T-helper 1 cell (primary cell): ENCODE measurements at places on chromosomes 6 and 20.

GRCh38 chr6:157879873-157880254 is 56.8 kb downstream of the SNX9 start:
- DNase-seq: no peak

DNA sequence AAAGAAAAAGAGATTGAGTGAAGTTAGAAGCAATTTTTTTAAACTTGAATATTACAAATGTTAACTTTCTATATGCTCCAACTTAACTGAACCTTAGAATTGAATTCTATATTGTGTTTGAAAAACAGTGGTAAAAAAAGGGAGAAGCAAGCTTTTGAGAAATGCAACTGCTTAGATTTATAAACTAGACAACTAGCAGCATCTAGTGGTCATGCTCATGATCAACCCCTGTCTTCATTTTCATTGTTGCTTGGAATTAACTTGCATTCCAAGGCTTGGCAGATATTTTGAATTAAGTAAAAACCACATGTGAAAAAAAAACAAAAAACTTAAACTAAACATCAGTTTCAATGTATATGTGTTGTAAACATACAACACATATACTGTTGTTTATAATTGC is 113.1 kb downstream of the C6orf58 start:
- DNase-seq: no peak

DNA sequence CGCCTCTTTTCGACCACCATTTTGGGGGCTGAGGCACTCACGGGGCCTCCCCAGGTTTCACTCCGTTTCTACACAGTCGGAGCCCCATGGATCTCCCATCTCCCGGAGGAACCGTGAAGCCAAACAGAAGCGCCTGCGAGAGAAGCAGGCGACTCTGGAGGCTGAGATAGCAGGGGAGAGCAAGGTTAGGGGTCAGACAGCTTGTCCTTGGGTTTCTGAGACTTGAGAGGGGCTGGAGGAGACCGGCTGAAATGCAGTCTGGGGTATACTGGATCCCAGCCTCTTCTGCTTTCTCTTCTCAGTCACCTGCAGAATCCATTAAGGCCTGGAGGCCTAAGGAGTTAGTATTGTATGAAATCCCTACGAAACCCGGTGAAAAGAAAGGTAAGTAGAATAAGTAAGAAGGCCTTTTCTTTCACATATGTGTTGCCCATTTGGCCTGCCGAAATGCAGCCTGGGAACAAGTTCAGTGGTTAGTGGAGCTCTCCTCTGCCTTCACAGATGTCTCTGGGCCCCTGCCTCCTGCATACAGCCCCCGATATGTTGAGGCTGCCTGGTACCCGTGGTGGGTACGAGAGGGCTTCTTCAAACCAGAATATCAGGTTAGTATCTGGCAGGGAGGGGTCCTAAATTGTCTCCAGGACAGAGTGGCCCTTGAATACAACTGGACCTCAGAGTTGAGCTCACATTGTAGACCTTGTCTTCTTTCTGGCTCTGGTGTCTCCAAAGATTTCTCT is 984 bp downstream of the VARS2 start:
- DNase-seq: no peak

DNA sequence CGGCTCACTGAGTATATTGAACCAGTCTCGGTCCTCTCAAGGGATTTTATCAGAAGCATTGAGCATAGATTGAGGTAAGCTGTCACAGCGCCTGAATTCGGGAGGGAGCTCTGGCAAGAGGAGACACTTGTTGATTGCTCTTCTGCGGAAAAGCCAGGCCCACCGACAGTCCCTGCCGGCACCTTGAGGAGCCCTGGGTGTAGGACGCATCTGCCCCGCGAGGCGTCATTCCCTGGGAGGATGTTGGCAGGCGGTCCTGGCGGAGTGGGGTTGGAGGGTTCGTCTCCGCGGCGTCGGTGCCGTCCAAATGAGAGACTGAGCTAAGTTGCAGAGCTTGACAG is 843 bp downstream of the FBXO9 start:
- DNase-seq: peak; percentile 14

- no peak for DNase-seq
Observed at GRCh38 chr6:89385156-89385667, 26.9 kb downstream of the RRAGD start.

DNA sequence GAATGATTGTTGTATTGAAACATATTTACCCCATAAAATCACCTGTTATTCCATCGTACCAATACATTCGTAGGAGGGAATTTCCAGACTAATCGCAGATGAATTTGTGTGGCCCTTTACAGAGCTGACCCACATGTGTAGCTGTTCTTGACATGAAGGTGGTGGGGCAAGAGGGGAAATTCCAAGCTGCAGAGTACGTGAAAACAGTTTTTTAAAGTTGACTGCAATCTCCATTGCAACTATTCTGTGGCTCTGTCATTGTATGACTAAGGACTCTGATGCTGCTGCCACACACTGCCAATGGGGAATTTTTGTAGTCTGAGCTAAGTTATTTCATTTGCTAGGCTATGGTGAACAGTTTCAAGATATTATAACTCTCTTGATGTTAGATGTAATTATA is 46.4 kb upstream of the ADTRP start:
- DNase-seq: peak; percentile 39

GRCh38 chr6:169640351-169640852 is 61.4 kb downstream of the WDR27 start:
- DNase-seq: no peak
